ENCODE measurements at places on chromosomes 6 and 20. TPM values are rescaled to one million over a fixed set of nuclear protein-coding genes. Genes with fewer than 3 reads are reported as not detected.

Gene AIG1
- total RNA-seq, result 15.5 TPM

Gene ERVFRD-1
- total RNA-seq, result not detected

Gene THBD
- not detected for total RNA-seq

Gene RSPO4
- not detected for total RNA-seq

Gene OR2B6
- total RNA-seq, result not detected

Gene OPN5
- total RNA-seq, result not detected

Gene IMPG1
- not detected for total RNA-seq

Gene CRIP3
- 4.2 TPM for total RNA-seq

Gene LAMA5
- total RNA-seq, result 0.36 TPM

Gene STXBP5
- 5.7 TPM for total RNA-seq

Gene NRM
- 35.7 TPM for total RNA-seq

Gene PI3
- not detected for total RNA-seq

Gene ADGRF1
- total RNA-seq, result not detected

Gene DLL1
- 1.1 TPM for total RNA-seq

Gene CD93
- 0.41 TPM for total RNA-seq

Gene EYS
- not detected for total RNA-seq

Gene COL9A3
- total RNA-seq, result not detected
